T-helper 17 cell (primary cell): ENCODE measurements at places on chromosomes 2 and 18.

- no peak for DNase-seq
Measured at GRCh38 chr2:41400088-41400665, 647.6 kb upstream of the PKDCC start.

GRCh38 chr2:109575373-109575772 lies 38.4 kb downstream of the SEPTIN10 start:
- no peak for DNase-seq

GRCh38 chr2:128305555-128306080 lies 13.1 kb downstream of the HS6ST1 start:
- no peak for DNase-seq

DNA sequence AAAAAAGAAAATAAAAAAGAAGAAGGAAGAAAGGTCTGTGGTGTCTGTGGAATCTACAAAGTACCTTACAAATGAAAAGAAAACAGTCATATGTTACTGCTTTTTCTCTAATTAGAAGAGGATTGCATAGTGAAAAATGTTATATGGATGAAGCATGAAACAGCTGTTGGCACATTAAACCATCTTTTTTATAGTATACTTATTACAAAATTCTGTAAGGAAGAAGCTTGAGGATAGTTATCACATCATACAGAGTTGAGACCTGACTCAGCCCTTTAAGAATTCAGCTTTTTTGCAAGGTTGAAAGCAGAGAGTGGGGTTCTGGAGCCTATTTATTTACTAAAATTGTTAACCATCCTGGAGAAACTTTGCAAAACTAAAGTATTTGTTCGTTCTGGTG lies 222.7 kb downstream of the PHLPP1 start:
- no peak for DNase-seq

DNA sequence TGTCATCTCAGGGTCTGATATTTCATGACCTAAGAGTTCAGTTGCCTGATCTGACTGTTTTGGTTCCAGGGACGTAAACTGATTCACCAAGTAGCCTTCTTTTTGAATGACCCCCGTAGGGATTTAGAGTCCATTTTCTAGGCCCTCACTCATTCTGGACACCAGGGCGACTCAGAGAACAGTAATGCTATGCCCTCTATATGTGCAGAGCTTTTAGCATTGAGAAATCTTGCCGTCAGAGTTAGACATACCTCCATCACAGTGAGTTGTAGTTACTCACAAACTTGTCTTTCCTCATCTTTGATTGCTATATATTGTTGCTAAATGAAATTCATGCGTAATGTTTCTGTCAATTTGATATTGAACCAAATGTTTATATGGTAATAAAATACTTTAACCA lies 92.3 kb downstream of the OSBPL6 start:
- DNase-seq, result no peak

DNA sequence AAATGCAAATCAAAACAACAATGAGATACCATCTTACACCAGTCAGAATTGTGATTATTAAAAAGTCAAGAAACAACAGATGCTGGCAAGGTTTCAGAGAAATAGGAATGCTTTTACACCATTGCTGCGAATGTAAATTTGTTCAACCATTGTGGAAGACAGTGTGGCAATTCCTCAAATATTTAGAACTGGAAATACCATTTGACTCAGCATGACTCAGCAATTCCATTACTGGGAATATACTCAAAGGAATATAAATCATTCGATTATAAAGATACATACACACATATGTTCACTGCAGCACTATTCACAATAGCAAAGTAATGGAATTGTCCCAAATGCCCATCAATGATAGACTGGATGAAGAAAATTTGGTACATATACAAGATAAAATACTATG lies 516.7 kb downstream of the ERBB4 start:
- DNase-seq, result no peak

GRCh38 chr2:15729709-15730544 lies 138.3 kb downstream of the DDX1 start:
- no peak for DNase-seq

DNA sequence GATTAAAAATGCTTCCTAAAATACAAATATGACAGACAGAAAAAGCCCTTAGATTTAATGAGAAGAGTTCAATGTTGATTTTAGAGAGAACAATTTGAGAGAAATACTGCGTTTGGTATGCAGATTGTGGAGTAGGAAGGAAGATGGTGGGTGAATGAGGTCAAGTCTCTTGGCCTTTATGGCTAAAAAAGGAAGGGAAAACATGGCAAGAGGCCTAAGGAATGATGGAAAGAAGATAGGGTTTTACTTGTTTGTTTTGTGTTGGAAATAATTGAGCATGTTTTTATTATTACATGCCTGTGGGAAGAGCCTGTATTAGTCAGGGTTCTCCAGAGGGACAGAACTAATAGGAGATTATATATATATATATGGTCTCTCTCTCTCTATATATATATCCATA lies 318.1 kb downstream of the TRIB2 start:
- no peak for DNase-seq

DNA sequence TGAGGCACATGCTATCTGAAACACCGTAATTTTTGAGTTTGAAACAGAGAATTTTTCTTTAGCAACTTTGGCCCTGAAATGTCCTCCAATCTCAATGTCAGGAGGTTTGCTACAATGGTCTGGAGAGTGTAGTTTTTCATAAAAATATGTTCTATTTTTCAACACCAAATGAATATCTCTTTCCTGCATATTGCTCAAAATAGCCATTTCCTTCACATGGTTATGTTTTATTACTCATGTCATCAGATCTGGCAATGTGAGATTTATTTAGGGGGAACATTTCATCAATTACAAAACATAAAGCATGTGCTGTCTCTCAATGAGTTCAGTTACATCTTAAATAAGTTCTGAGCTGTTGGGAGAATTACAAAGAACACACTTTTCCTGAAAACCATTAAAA lies 871.9 kb upstream of the FSHR start:
- DNase-seq, result no peak

DNA sequence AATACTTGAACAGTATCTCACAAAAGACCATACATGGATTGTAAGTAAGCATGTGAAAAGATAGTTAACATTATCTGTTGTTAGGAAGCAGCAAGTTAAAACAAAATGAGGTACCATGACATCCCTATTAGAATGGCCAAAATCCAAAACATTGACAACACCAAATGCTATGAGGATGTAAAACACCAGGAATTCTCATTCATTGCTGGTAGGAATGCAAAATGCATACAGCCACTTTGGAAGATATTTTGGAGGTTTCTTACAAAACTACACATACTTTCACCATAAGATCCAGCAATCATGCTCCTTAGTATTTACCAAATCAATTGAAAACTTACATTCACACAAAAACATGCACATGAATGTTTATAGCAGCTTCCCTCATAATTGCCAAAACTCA lies 30.9 kb upstream of the ICOS start:
- no peak for DNase-seq

GRCh38 chr18:42588786-42589185 lies 526.7 kb downstream of the RIT2 start:
- no peak for DNase-seq
